ENCODE measurements at places on chromosomes 16 and 17. TPM values are rescaled to one million over a fixed set of nuclear protein-coding genes. Genes with fewer than 3 reads are reported as not detected.

DNA sequence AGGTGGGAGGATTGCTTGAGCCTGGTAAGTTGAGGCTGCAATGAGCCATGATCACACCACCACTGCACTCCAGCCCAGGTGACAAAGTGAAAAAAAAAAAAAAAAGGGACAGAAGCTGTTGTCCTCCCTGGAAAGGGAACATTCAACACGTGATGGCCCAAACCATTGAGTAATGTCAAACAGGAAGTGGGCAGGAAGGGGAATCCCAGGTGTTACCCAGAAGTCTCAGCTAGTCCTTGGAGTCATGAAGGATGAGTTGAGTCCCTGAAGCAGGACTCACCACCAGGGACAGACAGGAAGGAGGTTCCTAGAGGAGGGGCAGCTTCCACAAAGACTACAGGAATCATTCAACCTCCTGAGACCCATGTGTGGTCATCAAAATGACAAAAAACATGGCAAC lies 19.8 kb upstream of the CMIP start:
- DNase-seq: no peak

GRCh38 chr16:12800817-12801216 lies 2.9 kb downstream of the CPPED1 start:
- DNase-seq: no peak

DNA sequence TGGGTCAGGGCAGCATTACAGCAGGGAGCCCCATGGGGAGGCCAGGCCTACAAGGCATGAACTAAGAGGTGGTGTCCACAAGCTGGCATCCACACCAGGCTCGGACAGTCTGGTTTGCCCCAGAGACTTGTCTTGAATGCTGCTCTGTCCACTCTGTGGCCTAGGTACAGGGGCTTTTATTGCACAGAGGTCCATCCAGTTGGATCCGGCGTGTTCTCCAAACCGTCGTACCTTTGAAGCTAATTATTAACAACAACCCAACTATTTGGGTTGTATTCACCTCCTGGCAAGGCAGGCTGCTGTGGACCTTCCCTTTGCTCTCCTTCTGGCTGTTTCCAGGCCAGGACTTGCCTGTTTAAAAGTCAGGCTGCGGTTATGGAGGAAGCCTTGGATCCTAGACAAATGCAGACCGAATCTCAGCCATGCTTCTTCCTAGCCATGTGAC lies 123.4 kb downstream of the CLEC16A start:
- no peak for DNase-seq

DNA sequence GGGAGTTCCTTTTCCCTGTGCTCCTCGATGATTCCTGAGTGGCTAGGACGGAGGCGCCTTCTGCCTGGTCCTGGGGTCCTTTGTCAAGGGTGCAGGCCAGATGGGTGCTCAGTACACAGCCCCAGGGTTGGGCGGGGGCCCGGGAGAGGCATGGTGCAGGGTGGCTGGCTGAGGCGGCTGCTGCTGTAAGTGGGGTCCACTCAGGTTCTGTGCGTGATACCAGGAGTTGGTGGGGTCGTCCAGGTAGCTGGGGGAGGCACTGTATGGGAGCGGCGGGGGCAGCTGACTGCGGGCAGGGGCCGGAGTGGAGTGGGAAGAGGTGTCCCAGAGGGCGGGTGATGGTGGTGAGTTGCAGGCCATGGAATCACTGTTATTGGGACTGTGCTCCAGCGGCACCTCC lies 3.6 kb downstream of the DLX3 start:
- no peak for DNase-seq

DNA sequence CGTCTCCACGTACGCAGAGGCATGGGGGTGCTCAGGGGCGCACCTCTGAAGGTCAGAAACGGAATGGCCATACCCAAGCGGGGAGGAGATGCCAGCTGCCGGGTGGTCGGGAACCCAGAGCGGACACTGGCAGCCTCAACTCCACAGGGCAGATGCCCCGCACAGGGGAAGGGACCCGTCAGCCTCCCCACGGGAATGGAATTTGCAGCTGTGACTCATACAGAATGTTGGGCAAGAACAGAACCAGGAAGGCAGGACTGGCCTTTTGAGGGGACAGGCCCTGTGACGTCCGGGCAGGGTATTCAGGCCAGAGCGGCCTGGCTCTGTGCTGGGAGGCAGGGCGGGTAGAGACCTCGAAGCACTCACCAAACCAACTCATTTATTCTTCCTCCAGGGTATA lies 7.5 kb downstream of the TK1 start:
- DNase-seq: no peak

- DNase-seq: no peak
Measured at GRCh38 chr17:31820691-31821435, 38.2 kb downstream of the COPRS start.

- no peak for DNase-seq
Measured at GRCh38 chr16:83682116-83682867, 125.5 kb upstream of the HSBP1 start.

GRCh38 chr16:79609861-79610260 lies 9.3 kb upstream of the MAF start:
- no peak for DNase-seq

GRCh38 chr17:47692137-47692894 lies 1.6 kb upstream of the TBKBP1 start:
- DNase-seq: no peak

GRCh38 chr17:7842380-7843256 lies 8.6 kb downstream of the KDM6B start:
- peak; percentile 83 for DNase-seq

- DNase-seq: peak; percentile 19
Measured at GRCh38 chr17:72255481-72255880, 134.7 kb downstream of the SOX9 start.

DNA sequence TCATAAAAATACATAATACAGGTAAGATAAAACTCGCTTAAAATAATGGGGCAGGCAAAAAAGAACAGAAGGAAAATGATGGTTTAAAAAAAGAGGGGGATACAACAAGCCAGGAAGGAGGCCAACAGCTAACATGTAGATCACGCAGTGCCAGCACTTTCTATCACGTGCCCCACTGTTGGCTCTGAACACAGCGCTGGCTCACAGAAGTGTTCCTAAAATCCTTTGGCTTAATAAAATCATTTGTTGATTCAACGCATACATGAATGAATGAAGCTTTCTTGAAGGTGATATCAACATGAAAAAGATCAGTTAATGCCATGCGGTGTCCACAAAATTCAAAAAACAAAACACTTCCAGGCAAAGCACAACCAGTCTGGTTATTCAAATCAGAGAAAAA lies 8.5 kb downstream of the ITGAE start:
- DNase-seq: no peak

DNA sequence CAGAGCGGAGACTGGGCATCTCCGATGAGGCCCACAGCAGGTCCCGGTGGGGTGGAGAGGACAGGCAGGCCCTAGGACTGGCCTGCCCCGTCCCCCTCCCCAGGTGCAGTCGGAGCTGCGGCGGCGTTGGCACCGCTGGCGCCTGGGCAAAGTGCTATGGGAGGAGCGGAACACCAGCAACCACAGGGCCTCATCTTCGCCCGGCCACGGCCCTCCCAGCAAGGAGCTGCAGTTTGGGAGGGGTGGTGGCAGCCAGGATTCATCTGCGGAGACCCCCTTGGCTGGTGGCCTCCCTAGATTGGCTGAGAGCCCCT lies 9.4 kb downstream of the GCGR start:
- DNase-seq: no peak

- DNase-seq: no peak
Measured at GRCh38 chr17:34692920-34693319, 113.5 kb downstream of the TMEM132E start.

DNA sequence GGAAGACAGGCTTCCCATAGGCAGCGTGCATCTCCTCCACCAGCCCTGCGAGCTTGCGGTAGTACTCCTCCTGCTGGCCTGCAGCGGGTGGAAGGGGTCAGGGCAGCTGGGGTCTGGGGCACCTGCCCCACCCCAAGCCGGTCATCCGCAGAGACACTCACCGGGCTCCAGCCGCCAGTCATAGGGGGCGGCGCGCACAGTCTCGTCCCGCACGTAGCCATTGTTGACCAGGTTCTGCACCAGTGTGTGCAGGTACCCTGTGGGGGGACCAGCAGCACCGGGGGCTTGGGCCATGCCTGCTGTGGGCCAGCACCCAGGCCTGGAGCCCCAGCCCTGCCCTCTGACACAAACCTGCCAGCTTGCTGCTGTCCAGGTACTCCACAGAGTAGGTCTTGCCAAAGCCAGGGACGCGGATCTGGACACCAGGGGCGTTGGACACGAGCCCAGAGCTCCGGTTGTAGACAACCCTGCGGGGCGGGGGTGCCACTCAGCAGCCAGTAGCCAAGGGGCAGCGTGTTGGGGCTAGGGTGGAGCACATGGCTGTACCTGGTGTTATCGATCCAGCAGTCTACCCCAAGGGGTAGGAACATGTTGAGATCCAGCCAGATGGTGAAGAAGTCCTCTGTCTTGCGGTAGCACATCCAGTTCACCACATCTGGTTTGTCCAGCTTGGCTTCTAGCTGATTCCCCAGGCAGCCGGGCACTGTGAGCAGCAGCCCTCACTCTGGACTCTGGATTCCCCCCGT lies 1.2 kb downstream of the LCAT start:
- no peak for DNase-seq

Gene SCNN1B
- total RNA-seq: 164 TPM

Gene PDIA2
- 1.3 TPM for total RNA-seq

Gene RPRML
- not detected for total RNA-seq

Gene NOMO2
- total RNA-seq: 106 TPM

Gene PRAC2
- total RNA-seq: 24.0 TPM

Gene TMEM88
- 8.5 TPM for total RNA-seq
